ENCODE measurements at places on chromosomes 5 and 9.

GRCh38 chr9:106032978-106033377 lies 338.6 kb downstream of the TMEM38B start:
- DNase-seq = no peak

DNA sequence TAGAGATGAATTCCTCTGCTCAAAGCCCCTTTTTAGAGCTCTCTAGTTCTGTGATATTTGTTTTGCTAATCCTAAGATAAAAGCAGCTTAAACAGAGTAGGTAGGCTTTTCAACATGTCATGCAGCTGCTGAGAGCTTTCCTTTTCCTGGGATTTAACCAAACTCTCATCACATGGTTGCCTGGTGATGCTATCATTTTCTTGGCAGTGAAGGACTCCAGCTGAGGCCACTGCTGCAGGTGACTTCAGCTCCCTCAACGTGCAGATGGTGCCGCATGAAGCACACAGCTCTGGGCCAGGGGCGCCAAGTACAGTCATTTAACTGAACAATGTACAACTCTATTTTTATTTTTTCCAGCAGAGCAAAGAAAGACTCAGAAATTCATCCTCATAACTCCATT lies 42.2 kb downstream of the SECISBP2 start:
- peak; percentile 42 for DNase-seq

DNA sequence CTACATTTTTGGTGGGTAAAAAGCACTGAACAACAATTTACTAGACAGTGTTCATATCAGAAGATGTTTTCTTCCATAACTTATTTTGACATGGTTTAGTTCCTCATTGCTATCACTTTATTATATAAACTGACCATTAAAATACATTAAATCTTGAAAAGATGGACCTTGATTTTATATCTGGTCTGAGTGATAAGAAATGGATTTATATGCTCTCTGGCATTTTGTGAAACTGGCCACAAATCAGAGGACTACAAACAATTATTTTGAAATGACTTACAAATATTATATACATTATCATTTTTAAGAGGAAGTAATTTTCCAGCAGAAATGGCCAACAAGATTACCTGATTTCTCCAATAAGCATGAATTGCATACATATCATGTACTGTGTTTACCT lies 23.6 kb upstream of the TRIM36 start:
- DNase-seq = no peak

GRCh38 chr9:4146293-4146692 lies 153.6 kb downstream of the GLIS3 start:
- DNase-seq = no peak

GRCh38 chr5:125032286-125032685 lies 285.8 kb upstream of the ZNF608 start:
- DNase-seq = no peak
